Osteocyte (in vitro differentiated cells): ENCODE measurements at places on chromosomes 7 and 10. TPM values are rescaled to one million over a fixed set of nuclear protein-coding genes. Genes with fewer than 3 reads are reported as not detected.

GRCh38 chr7:24922099-24922773 lies 57.7 kb downstream of the OSBPL3 start:
- no peak for DNase-seq

- DNase-seq: no peak
Measured at GRCh38 chr7:14834883-14835282, 67.7 kb downstream of the DGKB start.

GRCh38 chr10:36423821-36424248 lies 701.6 kb upstream of the ANKRD30A start:
- DNase-seq: no peak

DNA sequence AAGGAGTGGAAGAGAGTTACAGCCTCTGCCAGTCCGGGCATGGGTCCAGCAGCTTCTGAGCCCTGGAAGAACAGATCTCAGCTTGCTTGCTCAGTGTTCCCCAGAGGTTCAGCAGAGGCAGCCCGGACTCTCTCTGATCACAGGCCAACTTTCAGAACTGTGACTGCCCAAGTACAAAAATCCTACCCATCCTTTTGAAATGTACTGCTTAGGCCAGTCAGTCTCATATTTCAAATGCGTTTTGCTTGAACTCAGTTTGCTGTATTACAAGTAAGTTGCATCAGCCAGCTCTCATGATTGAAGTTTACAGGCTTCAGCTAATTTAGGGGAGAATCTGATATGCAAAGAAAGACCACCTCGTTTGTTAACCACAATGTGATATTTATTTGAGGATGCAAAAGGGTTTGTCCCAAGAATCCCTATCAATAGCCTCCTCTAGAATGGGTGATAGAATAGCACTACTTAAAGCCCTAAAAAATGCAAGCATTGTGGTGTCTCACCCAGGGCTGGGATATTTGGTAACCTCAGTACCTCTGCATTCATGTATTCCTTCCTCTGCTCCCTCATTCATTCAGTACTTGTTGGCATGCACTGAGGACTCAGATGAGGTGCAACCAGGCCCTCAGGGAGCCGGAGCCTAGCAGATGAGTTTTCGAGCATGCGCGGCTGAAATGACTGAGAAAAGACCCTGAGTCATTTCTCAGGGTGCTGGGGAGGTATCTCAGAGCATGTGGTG lies 7.0 kb downstream of the AIMP2 start:
- DNase-seq: peak; percentile 93

- peak; percentile 75 for DNase-seq
Measured at GRCh38 chr7:63042730-63043511, 955.7 kb upstream of the ZNF722 start.

Gene XPNPEP1
- total RNA-seq: 74.5 and 86.5 TPM in 2 replicates

Gene SPAG6
- total RNA-seq: not detected in 2 replicates

Gene LRRC4
- 0.29 and 0.70 TPM in 2 replicates for total RNA-seq
